Kidney epithelial cell (primary cell): ENCODE measurements at places on chromosomes 1 and 21. TPM values are rescaled to one million over a fixed set of nuclear protein-coding genes. Genes with fewer than 3 reads are reported as not detected.

ICOSLG gene
- total RNA-seq, result 1.6 and 2.9 TPM in 2 replicates

SPATA21 gene
- total RNA-seq, result not detected in 2 replicates

KLHL21 gene
- 69.5 and 77.4 TPM in 2 replicates for total RNA-seq

HHAT gene
- 12.9 and 15.0 TPM in 2 replicates for total RNA-seq

LINGO4 gene
- not detected in 2 replicates for total RNA-seq

OR6K3 gene
- not detected in 2 replicates for total RNA-seq

LYSMD1 gene
- total RNA-seq, result 8.1 and 9.7 TPM in 2 replicates

MX2 gene
- 1.2 and 1.4 TPM in 2 replicates for total RNA-seq
